ENCODE measurements at places on chromosomes 3 and 15.

DNA sequence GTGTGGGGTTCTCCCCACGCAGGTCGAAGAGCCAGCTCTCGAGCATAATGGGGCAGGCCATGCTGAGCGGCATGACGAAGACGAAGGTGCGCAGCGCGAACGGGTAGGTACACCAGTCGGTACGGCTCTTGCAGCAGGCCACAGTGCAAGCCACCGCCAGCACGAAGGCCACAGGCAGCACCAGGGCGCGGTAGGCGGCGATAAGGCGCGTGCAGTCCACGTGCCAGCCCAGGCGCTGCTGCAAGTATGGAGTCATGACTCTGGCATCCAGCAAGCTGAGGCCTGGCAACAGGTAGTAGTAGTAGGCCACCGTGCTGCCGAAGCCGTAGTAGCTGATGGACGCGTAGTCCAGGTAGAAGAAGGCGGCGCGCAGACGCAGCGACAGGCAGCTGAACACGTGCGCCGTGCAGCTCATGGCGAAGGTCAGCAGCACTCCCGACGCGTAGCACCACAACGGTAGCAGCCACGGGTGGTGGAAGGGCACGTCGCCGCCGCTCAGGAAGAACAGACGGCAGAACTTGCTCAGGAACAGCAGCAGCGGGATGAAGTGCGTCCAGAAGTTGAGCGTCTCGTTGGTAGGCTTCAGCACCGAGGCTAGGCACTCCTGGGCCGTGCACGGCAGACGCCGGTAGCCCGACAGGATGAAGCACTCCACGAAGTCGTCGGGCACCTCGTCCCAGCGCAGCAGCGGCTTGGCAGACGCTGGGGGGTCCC is 797 bp downstream of the PAQR9 start:
- no peak for DNase-seq

- DNase-seq, result peak; percentile 65
Observed at GRCh38 chr3:188624384-188624783, 470.4 kb downstream of the LPP start.

- peak; percentile 18 for DNase-seq
Observed at GRCh38 chr3:57512166-57512565, 32.0 kb downstream of the DNAH12 start.

DNA sequence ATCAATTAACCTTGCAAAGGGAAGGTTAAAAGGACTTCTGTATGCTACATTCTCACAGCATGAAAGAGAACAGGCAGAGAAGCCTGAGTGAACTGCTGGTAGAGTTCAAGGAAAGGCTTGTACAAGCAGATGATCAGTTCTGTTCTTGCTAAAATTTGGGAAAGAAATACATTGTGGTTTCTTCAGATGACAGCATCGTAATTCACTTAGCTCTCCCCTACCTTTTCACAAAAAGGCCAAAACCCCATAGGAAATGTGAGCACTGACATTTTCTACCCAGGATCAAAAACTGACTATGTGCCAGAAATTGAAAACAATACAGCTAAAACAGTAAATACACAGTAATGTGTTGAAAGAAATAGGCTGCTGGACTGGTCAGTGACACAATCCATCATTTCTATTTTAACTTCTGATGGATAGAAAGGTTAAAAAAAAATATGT is 216.4 kb downstream of the DPH6 start:
- peak; percentile 18 for DNase-seq

- no peak for DNase-seq
Observed at GRCh38 chr3:76078101-76078500, 292.8 kb upstream of the ZNF717 start.

DNA sequence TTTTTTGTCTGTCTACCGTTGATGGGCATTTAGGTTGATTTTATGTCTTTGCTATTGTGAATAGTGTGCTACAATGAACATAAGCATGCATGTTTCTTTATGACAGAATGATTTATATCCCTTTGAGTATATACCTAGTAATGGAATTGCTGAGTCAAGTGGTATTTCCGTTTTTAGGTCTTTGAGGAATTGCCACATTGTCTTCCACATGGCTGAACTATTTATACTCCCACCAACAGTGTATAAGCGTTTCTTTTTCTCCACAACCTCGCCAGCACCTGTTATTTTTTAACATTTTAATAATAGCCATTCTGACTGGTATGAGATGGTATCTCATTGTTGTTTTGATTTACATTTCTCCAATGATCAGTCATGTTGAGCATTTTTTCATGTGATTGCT is 89.6 kb upstream of the GALNT15 start:
- peak; percentile 95 for DNase-seq

DNA sequence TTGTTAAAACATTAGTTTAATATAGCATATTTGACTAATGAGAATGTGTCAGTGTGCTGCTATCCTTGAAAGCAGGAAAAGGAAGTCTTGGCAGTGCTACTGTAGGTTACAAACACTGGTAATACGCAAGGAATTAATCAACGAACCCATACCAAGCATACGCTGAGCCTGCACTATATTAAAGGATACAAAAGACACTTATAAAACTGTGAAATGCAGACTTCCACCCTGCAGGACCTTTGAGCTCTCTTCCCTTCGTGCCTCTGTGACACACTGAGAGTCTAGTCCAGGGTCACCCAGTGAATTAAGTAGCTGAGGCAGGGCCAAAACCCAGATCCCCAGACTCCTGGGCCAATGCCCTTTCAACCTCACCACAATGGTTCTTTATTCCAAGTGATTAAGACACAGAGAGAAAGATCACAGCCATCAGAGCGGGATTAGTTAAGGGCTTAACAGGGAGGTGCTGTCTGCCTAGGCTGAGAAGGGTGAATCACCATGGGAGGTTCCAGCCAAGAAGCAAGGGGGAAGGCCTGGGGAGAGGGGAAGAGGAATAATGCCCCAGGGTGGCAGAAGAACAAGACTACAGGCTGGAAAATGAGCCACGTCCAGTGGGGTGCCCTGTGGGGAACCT is 6.8 kb downstream of the ANXA2 start:
- DNase-seq, result peak; percentile 91

DNA sequence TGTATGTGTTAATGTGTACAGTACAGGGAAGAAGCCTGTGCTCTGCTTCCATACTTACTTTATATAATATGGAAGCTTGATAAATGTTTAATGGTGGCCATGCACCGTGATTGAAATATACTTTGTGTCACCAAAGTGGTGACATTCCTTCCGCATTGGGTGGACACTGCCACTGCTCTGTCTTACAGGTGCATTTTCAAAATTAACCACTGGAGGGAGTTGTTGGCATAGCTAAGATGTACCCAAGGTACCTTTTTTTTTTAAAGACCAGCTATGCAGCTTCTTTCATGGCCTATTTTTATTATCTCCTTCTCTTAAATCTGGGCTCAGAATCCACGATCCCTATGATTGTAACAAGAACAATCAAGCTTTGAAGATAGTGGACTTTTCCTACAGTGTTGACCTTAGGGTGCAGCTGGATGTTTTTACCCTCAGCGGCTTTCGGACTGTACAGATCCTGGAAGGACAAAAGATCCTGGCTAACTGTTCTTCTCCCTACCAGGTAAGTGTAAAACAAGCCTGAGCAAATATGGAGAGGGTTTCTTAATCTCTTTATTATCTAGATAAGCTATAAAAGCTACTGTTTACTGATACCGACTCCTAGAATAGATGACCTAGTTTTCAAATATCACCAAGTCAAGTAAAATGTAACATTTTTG is 21.6 kb upstream of the PAK6 start:
- DNase-seq, result peak; percentile 82

GRCh38 chr3:122067588-122068240 is 12.6 kb downstream of the CD86 start:
- DNase-seq, result no peak

- DNase-seq, result no peak
Observed at GRCh38 chr3:128398586-128398985, 68.1 kb downstream of the DNAJB8 start.

GRCh38 chr15:65212097-65212496 is 824 bp upstream of the CILP start:
- DNase-seq, result no peak

- DNase-seq, result no peak
Observed at GRCh38 chr3:114700637-114701234, 406.9 kb downstream of the TIGIT start.

GRCh38 chr3:170257145-170257544 is 34.9 kb downstream of the PRKCI start:
- DNase-seq, result no peak

DNA sequence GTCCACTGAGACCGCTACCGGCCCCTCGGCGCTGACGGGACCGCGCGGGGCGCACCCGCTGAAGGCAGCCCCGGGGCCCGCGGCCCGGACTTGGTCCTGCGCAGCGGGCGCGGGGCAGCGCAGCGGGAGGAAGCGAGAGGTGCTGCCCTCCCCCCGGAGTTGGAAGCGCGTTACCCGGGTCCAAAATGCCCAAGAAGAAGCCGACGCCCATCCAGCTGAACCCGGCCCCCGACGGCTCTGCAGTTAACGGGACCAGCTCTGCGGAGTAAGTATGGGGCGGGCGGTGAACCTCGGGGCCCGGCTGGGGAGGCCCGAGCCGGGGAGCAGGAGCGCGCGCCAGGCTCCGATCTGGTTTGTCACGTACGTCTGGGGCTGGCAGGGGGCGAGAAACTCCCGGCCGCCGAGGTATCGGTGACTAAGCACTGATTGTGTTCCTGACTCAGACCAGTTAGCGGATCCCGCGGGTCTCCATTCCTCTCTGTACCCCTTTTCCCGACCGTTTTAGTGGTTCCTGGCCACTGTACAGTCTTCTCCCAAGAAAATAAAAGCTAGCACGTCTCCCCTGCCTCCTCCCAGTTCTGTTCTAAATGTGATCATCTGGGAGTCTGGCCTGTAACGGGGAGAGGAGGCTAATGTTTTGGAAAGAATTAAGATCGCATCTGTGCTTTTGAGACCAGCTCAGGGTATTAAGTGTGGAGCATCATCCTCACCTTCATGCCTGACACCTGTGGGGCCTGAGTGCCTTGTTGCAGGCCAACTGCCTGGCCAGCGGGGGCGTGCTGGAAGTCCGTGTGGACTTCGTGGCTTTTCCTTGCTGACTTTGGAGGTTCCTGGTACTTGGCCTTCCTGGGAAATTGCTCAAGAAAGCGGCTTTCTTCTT is 691 bp downstream of the MAP2K1 start:
- DNase-seq, result peak; percentile 63

DNA sequence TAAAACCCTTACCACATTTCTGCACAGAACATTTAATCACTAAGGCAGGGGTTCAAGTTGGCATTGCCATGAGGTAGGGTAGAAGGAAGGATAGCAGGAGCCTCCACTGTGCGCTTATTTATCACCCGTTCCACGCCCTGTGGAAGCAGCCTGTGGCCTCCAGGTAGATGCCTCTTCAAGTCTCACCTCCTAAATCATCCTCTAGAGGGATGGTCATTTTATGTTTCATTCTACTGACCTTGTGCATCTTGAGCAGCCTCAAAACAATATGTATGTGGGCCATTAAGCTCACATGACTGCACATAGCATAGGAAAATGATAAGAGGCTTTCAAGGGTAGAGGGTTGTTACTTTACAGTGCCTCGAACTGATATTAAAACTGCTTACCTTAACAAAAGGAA is 546.2 kb downstream of the GRM7 start:
- no peak for DNase-seq

DNA sequence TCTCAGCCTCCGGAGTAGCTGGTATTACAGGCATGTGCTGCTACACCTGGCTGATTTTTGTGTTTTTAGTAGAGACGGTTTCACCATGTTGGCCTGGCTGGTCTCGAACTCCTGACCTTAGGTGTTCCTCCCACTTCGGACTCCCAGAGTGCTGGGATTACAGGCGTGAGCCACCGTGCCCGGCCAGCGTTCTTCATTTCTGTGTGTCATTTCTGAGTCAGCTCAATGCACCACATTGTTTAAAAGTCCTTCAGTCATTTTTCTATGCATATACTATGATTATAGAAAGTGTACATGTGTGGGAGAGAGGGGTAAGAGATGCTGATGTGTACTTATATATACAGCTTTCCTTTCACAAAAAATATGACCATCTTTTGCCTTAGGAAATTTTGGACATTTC is 2.1 kb downstream of the QTRT2 start:
- DNase-seq, result no peak

DNA sequence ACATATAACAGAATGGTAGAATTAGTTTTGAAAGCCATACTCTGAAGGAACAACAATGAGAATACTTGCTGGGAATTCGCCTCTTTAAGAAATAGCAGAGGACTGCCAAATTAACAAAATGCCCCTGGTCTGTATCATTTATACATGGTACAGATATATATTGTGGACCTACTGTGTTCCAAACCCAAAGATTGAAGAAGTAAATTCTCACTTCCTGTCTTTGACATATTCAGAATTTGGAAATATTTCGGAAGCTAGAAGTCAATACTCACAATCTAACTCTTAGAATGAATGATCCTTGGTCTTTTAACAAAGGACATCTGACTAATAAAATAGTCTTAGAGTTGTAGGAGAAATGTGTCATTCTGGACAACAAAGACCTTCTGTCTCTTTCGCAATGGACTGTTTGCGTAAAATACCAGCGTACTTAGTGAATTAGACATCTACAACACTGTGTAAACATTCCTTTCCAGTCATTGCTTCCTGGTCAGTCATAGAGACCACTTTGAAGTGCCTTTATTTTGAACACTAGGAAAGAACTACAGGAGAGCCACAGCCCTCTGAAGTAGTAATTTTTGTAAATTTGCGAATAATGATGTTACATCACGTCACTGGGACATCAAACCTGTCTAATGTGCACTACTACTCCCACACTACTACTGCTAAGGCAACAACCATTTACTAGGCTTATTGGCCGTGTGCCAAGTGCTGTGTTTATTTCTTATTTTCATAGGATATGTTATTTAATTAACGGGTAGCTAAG is 68.0 kb downstream of the CHL1 start:
- DNase-seq, result peak; percentile 51

DNA sequence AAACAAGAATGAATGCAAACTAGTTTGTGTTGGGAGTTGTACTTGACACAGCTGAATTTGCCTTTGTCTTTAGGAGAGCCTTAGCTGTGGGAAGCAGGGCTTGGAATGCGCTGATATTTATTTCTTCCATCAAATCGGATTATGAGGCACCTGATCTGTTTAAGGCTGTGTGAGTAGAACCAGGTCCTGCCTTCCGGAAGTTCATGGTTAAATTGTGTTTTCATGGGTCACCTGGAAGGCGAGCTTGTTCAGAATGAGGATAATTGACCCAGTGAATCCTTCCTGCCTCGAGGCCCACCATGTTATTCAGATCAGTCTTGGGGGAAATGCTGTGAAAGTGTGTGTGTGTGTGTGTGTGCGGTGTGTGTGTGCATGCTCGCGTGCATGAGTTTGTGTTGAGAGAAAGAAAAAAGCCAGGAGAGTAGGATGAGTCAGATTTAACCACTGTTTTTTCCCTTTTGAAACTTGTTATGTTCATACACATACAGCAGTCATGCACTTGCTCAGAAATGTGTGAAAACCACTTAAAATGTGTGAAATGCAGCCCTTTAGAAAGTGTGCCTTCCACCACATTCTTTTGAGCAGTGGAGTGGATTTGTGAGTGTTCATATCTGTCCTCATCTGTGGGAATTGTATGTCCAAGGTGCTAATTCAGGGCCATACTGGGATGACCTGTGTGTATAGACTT is 36.7 kb downstream of the SMAD3 start:
- DNase-seq, result peak; percentile 77

GRCh38 chr15:84773716-84774115 is 25.3 kb downstream of the ZNF592 start:
- DNase-seq, result no peak

- DNase-seq, result no peak
Observed at GRCh38 chr3:182904164-182904563, 76.2 kb downstream of the DCUN1D1 start.

Data from fibroblast of the aortic adventitia (primary cell).